ENCODE measurements at places on chromosomes 3 and 15. TPM values are rescaled to one million over a fixed set of nuclear protein-coding genes. Genes with fewer than 3 reads are reported as not detected.

DNA sequence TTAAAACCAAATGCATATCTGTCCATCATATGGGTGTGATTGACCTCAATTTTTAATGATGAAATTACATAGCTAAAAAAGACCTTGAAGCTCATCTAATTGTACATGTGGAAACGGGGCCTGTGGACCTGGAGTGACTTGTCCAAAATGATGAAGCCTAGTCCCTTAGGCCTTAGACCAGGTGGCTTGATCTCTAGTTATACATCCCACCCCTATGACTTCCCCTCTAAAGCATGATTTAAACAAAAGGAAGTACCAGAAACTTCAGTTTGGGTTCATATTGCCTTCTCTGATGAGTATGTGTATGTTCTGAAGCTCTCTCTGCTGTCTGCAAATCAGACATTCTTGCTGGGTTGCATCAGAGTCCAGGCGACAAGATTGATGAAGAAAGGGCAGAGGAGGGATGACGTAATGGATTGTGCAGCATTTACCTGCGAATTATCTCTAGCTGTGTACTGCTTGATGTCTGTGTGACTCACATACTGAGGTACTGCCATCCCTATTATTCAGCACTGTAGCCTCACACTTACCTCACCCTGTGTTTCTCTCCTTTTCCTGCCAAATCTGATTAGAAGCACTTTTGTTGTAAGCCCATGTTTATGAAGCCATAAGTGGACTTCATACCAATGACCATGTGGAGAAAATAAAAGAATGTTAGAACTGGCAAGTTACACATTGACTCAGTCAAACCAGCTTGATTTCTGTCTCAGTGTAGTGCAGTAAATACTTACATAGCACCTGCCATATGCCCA lies 111.5 kb downstream of the FILIP1L start:
- DNase-seq = peak; percentile 33

DNA sequence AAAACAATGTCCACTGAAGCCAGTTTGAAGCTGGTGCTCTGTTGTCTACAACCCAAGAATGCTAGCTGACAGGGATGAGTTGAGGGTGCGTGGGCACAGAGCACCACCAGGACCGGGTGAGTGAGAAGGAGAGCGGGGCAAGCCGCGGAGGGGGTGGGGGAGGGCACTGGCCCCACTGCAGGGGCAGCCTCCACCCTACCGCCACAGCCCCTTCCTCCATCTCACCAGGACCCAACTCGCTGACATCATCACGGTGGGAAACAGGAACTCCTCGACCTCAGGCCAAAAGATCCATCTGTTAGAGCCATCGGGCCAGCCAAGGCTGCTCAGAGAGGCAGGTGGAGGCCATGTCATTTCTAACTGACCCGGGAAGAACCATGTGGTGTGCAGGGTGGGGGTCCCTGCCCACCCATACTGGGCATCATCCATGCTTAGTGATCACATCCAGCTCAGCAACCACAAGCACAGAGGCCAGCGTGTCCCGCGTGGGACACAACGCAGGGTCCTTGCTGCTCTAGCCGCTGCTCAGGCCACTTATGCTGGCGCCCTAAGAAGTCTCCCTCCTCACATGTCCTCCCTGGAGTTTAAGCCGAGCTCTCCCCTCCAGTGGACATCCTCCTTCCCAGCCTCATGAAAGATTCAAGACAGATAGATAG lies 57.6 kb upstream of the GATA2 start:
- DNase-seq = no peak

GRCh38 chr3:113070681-113071113 lies 79.9 kb downstream of the GTPBP8 start:
- DNase-seq = no peak

DNA sequence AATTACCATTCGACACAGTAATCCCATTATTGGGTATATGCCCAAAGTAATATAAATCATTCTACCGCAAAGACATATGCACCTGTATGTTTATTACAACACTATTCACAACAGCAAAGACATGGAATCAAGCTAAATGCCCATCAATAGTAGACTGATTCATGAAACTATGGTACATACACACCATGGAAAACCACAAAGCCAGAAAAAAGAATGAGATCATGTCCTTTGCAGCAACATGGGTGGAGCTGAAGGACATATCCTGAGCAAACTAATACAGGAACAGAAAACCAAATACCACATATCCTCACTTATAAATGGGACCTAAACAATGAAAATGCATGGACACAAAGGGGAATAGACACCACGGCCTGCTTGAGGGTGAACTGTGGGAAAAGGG lies 11.1 kb upstream of the MCF2L2 start:
- DNase-seq = no peak

Gene GOLGA8R
- 0.26 TPM for total RNA-seq
